Muscle of arm (tissue), 14 donors: ENCODE measurements at places on chromosomes 2 and 18. TPM values are rescaled to one million over a fixed set of nuclear protein-coding genes. Genes with fewer than 3 reads are reported as not detected.

RNF144A gene
- polyA plus RNA-seq, result 32.9 TPM

DNA sequence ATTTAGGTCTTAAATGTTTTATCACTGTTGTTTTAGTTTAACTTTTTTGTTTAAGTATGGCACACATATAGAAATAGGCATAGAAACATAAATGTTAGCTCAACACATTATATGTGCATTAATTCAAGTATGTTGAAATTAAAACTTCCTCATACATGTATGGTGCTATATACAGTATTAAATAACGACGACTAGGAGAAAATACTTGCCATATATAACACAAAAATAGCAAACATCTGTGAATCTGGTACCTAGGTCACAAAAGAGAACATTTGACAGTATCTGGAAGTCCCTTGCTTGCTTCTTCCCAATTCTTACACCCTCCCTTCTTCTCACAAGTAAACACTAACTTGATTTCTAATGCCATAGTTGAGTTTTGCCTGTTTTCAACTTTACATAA lies 38.4 kb downstream of the ZNF638 start:
- no peak for DNase-seq

DNA sequence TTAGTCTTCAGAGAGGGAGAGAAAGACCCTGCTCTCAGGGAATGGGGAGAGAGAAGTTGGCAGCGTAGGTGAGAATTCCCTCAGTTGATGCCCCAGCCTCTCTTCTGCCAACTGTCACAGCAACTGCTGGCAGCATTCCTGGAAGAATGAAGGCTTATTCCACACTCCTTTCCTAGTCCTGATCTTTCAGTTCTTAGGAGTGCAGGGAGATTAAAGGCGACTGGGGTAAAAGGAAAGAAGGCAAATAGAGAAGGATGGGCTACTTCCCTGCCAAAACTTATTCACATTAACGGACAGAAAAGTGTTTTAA lies 65.9 kb upstream of the ACAA2 start:
- no peak for DNase-seq

- no peak for DNase-seq
These were observed 20.0 kb downstream of the GREB1 start for GRCh38 chr2:11553661-11554398.

DNA sequence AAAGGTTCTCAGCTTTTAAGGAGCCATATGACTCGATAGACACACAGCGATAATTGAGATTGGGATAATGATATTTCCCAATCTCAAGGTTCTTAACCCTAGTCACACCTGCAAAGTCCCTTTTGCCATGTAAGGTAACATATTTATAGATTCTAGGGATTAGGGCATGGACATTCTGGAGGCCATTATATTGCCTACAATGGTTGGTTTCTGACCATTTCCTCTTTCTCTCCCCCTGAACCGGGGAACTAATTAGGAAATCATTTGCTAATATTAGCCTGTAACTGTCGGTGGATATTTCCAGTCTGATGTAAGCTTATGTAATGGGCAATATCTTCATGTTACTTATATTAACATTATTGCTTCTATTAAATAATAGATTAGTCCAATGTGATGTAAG lies 40.8 kb upstream of the ARHGAP15 start:
- no peak for DNase-seq

GRCh38 chr18:12000072-12000659 lies 18.9 kb downstream of the IMPA2 start:
- DNase-seq, result no peak
